ENCODE measurements at places on chromosomes 3 and 15.

DNA sequence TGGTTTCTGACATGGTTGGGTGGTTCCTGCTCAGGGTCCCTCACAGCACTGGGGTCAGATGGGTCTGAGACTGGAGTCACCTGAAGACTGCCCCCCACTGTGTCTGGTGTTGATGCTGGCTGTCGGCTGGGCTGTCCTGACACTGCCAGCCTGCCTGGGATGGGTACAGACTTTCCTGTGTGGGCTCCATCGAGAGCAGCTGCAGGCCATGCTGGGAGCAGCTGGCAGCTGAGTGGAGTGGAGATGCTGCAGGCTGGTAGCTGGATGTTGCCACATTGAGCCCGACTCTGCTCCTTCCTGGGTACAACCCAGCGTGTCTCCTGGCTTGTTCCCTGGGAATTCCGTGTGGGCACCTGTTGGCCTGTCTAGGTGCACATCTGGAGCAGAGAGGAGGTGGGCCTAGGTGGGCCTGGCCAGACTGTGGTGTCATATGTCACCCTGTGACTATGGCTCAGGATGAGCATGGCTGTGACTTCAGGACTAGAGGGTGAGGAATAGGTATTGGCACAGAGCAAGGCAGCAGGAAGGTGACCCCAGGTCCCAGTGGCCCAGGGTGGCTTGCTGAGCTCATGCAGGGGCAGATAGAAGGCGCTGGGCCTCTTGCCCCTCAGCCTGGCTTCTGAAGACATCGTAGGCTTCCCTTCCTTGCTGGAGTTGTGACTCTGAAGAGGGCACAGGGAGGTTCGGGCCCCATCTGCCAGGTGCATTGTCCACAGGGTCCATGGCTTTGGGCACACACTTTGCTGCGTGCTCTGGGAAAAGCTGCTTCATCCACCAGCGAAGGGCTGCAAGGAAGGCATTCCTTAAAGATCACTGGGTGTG is 40.0 kb upstream of the PRR23E start:
- DNase-seq = no peak

DNA sequence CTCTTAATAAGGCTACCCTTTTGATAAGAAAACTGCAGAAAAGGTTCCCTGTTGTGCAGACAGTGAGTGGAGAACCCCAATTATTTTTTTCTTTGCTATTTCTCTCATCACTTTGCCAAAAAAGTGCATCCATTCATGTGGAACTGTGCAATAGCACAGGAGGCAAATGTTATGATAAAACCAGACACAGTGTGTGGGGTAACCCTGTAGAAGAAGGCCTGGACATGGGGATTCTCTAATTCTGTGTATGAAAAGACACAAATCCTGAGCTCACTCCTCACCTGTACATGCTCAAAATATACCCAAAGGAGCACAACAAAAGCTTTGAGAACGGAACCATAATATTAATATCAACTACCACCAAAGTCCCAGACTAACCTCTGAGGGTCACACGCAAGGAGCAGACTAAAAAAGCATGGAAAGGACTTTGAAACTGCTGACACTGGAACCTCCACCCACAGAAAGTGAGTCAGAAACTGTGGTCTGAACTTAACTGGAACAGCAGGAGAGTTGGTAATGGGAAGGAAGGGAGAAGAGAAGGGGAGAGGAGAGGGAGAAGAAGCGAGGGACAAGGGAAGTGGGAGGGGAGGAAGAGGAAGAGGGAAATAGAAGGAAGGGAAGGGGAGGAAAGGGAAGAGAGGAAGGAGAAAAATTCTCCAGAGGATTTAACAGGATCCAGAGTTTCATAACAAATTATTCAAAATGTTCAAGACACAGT is 299.9 kb downstream of the TBC1D5 start:
- no peak for DNase-seq

DNA sequence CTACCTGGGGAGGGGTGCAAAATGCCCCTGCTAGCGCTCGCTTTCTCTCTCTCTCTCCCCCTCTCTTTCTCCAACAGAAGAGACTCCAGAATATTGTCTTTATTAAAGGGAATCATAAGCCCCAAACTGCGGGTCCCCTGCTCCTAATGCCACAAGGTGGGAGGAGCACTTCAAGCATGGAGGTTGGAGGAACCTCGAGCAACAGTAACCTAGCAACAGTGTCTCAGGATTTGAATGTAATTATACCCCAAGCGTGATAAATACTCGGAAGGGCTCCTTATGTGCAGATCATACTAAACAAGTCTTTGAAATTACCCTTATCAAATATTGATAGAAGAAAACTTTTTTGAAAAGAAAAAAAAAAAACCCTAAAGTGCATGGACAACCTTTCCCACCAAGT is 582.2 kb upstream of the PPP2R3A start:
- DNase-seq = no peak

GRCh38 chr3:58560771-58561311 is 16.4 kb downstream of the FAM107A start:
- DNase-seq = no peak

DNA sequence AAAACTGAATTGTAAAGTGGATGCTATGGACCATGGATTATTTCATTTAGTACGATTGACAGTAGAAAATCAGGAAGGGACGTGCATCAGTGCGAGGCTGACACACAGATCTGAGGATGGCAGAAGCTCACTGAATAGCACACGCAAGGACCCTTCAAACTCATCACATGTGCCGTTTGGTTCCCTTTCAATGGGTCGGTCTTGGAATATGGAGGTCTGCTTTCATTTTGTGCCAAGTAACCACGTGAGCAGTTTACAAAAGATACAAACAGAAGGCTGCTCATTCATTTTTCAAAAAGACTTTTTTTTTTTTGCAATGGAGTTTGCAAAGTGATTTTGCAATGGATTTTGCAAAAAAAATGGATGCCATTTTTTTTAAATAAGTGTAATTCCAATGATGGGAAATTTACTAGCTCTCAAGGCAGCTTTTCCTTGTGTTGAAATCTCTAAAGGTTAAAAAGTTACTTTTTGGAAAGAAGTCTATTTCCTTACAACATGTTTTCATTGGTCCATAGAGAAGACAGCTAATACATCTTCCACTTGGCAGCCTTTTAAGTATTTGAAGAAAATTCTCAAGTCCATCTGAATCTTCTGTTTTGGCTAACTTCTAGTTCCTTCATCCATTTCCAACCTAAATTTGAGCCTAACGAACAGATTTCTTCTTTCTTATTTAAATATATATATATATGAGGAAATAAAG is 392.3 kb upstream of the TPRG1 start:
- no peak for DNase-seq

DNA sequence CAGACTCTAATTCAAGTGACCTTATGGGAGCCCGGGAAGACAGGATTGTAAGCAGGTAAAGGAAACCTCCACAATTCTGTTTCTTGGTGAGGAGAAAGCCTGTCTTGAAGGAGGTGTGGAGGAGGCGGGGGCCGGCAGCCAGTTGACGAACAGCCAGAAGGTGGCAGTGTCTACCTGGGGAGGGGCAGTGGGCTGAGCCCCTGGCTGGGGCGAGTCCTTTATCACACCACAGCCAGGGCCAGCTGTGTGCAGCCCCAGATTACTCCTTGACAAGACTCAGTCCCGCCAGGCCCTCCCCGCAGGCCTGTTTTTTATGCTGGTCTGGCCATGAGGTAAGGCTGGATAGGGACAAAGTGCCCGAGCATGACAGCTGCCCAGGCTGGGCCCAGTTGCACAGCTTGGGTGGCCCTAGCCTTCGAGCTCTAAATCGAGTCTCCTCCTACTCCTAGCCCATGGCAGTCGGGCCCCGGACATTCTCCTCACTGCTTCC is 40.9 kb upstream of the IDH2 start:
- DNase-seq = peak; percentile 37

GRCh38 chr3:71056327-71056726 is 527.2 kb downstream of the FOXP1 start:
- DNase-seq = no peak

DNA sequence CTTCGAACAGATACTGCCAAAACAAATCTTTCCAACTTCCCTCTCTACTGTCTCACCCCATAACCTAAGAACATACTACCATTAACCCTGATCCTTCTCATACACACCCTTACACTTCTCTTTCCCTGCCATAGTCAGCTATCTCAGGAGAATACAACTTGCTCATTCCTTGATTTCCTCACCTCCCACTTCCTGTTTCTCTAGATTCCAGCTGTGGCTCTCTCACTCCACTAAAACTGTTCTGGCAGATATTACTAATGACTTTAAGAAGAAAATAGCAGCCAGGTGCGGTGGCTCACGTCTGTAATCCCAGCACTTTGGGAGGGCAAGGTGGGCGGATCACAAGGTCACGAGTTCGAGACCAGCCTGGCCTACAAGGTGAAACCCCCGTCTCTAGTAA is 4.6 kb downstream of the LSG1 start:
- no peak for DNase-seq

- no peak for DNase-seq
These were observed 14.9 kb upstream of the GRM2 start for GRCh38 chr3:51691949-51692348.

- DNase-seq = no peak
These were observed 2.8 kb upstream of the CLDND1 start for GRCh38 chr3:98525494-98525893.

GRCh38 chr3:151425627-151426340 is 35.1 kb downstream of the IGSF10 start:
- DNase-seq = no peak

DNA sequence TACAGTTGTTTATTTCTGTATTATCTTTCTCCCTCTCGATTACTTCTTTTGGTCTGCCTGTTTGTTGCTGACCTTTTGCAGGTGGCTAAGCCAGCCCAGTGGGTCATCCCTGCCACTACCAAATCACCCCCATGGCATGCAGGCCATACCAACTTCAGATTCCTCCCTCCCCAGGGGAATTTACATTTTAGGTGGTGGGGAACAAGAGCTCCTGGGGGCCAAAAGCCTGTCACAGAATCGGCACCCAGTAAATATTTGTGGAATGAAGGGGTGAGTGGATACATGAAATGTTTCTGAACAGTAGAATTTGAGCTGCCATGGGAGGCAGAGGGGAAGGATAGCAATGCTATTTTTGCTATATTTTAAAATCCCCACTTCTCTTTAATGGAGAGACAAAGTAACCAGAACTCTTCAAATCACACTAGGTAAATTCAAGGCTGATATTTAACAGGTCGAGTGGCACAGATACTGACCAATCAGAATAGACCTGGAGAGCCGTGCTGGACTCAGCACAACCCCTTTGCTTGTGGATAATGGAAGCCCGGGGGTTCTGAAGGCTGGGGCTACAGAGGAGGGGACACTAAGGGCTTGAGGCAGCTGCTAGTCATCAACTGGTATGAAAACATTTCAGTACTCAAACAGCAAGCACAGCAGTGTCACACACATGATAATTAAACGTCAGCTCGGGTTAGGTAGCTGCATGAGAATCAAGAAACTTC is 54.3 kb upstream of the SMAD3 start:
- DNase-seq = no peak

GRCh38 chr3:16865335-16865734 is 19.4 kb upstream of the PLCL2 start:
- no peak for DNase-seq

DNA sequence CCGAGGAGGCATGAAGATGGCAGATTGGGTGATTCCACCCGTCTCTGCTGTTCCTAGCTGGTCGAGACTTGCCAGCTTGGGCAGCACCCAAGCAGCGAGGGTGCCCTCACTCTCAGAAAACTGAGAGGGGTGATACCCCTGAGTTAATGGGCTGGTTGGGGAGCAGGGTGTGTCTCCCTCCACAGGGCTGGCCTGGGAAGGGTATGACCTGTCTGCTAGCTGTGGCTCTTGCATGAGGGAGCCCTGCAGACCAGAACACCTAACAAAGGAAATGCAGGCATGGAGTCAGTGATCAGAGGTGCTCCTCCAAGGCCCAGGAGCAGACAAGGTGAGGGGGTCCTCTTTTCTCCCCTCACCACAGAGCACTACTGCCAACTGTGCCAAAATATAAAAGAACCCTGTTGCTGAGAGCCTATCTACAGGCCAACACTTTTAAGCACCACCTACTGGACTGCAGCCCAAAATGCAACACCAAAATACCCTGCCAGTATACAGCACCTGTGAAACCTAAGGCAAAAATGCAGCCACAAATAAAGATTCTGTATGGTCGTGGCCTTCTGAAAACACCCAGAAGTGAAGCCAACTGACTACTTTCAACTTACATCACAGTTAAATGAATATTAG is 35.8 kb upstream of the PPM1L start:
- no peak for DNase-seq

GRCh38 chr3:46559091-46559704 is 6.9 kb downstream of the LRRC2 start:
- no peak for DNase-seq

- DNase-seq = no peak
These were observed 68.7 kb downstream of the BHLHE40 start for GRCh38 chr3:5047764-5048419.

- DNase-seq = no peak
These were observed 371 bp upstream of the CLSTN2 start for GRCh38 chr3:139934613-139935015.

GRCh38 chr15:85581495-85581894 is 201.1 kb downstream of the AKAP13 start:
- DNase-seq = no peak

All from activated T-cell treated with anti-CD3 and anti-CD28 coated beads for 1 hour (primary cell).